Left forelimb (tissue), 1 donor: ENCODE measurements at places on chromosomes 1 and 21.
A peak's percentile ranks its signal among the peaks of the same experiment; 100 is the strongest.

DNA sequence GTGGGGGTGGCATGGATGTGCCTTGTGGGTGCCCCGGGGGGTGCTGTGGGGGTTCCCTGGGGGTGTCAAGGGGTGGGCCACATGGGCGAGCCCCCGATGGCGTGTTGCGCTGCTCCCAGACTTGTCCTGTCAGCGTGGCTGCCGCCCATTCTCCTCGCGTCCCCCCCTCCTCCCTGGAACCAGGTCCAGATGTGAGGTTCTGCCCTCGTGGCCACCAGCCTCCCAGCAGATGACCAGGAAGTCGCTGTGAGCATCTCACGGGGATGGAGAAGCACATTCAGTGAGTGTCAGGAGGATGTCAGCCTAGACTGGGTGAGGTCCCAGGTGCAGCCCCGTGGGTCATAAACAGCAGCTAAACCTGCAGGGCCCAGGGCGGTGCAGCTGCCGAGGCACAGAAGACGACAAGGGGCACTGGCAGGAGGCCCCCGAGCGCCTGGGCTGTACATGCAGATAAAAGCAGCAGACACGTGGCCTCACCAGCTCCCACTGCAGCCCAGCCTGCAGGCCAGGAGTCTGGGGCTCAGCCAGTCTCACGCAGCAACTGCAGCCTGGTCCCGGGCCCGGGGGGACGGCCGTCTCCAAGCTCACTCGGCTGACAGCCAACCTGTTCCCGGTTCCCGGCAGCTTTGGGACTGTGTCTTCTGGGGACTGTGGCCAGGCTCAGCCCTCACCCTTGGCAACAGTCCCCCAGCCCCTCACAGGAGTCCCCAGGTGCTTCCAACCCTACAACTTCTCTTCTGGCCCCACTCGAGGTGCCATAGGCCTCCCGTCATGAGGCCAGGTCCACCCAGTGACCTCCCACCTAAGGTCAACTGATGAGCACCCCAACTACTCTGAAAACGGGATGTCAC lies 17.5 kb upstream of the COL6A2 start:
- DNase-seq = peak; percentile 67

GRCh38 chr1:9164919-9165318 lies 36.0 kb upstream of the GPR157 start:
- no peak for DNase-seq

GRCh38 chr1:14715802-14716201 lies 117.3 kb downstream of the KAZN start:
- DNase-seq = no peak

DNA sequence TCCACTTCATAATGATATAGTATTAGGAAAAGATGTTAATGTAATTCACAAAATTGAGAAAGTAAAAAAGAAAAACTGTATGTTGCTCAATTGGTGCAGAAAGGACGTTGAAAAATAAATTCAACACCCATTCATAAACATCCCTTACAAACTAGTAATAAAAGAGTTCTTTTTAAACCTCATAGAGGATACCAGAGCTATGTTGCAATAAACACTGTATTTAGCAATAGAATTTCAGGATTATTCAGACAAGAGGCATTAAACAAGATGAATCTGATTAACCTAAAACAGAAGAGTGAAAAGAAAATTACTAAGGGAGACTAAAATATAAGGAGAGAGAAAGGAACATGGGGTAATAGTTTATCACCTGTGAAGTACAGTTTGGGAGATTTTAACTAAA lies 154.8 kb downstream of the NTPCR start:
- no peak for DNase-seq

DNA sequence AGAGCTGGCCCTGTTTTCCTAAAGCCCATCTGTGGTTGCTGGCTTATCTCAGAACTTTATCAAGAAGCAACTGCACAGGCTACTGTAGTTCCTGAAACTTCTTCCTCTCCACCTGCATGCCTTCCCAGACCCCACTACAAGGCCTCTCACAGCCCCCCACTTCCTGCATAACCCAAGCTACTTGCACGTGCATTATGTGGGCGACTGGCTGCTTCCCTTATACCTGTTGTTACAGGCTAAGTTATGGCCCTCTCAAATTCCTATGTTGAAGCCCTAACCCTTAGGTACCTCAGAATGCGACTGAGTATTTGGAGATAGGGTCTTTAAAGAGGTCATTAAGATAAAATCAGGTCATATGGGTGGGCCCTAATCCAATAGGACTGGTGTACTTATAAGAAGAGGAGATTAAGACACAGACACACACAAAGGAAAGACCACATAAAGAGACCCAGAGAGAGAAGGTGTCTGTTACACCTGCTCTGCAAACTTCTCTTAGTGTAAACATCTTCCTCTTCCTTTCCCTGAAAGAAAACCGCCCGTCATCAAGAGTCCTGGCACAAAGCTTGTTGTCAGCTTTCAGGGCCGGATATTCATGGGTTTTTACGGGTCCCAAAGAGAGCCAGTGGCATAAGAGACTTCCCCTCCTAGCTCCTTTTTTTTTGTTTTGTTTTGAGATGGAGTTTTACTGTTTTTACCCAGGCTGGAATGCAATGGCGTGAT lies 5.1 kb downstream of the ZNF496 start:
- no peak for DNase-seq

- DNase-seq = no peak
These were observed 88.9 kb upstream of the TNFSF4 start for GRCh38 chr1:173295995-173296394.

- no peak for DNase-seq
These were observed 16.8 kb upstream of the POFUT2 start for GRCh38 chr21:45304476-45304830.

- DNase-seq = peak; percentile 65
These were observed 9.6 kb upstream of the RNF223 start for GRCh38 chr1:1083416-1084371.

GRCh38 chr21:37891972-37892371 lies 24.3 kb downstream of the KCNJ6 start:
- no peak for DNase-seq

- no peak for DNase-seq
These were observed 39.4 kb upstream of the EPS15 start for GRCh38 chr1:51558375-51558924.

DNA sequence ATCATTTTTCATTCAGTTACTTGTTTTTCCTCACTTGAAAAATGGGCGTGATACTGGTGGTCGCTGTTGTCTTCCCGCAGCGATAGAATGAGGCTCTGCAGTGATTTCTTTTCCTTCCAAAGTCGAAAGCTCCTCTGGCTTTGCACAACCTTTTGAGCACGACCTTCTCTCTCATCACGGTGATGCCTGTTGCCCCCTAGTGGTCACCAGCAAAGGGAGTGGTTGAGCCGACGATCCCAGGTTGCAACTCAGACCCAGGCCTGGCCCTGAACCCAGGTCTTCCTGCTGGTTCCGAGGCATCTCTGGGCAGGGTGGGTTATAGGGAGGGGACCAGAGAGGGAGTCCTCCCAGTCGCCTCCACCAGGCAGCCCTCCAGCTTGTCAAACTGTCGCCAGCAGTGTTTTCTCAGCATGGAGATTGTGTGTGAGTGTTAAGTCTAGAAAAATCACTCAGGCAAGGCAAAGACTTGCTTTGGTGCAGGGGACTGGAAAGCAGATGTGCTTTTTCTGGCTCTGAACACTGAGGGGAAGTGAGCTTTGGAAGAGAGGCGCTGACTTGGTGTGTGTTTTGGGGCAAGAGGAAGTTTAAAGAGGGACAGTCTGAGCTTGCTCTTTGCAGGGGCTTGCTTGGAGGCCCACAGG lies 285.3 kb downstream of the CAMTA1 start:
- DNase-seq = no peak

DNA sequence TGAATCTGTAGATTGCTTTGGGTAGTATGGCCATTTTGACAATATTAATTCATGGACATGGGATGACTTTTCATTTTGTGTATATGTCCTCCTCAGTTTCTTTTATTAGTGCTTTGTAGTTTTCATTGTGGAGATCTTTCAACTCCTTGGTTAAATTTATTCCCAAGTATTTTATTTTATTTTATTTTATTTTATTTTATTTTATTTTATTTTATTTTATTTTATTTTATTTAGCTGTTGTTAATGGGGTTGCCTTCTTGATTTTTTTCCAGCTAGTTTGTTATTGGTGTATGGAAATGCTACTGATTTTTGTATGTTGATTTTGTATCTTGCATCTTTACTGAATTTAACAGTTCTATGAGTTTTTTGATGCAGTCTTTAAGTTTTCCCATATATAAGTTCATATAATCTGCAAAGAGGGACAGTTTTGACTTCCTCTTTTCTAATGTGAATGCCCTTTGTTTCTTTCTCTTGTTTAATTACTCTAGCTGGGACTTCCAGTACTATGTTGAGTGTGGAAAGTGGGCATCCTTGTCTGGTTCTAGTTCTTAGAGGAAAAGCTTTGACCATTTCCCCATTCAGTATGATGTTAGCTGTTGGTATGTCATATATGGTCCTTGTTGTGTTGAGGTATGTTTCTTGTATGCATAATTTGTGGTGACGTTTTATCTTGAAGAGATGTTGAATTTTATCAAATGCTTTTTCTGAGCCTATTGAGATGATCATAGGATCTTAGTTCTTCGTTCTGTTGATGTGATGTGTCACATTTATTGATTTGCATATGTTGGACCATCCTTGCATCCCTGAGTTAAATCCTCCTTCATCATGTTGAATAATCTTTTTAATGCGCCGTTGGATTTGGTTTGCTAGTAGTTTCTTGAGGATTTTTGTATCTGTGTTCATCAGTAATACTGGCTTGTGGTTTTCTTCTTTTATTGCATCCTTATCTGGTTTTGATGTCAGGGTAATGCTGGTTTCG lies 14.3 kb downstream of the CEPT1 start:
- DNase-seq = no peak

- DNase-seq = peak; percentile 64
These were observed 728 bp downstream of the OTUD7B start for GRCh38 chr1:150009604-150010392.

- DNase-seq = no peak
These were observed 5.0 kb upstream of the KIAA0040 start for GRCh38 chr1:175197531-175197930.

DNA sequence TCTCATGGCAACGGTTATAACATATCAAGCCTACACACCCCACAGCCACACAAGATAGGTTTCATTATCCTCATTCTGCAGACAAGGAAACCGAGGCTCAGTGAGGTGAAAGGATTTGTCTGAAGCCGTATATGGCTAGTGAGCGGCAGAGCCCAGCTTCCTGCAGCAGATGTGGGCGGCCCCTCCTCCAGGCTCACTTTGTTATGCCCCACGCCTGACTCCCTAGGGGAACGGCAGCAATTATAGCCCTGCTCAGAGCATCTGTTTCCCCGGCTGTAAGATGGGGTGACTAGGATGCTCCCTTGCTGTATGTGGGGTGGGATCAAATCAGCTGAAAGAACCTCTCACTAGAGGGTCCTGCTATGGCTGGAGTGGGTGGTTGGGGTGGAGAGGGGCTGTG lies 22.1 kb downstream of the GRHL3 start:
- no peak for DNase-seq

GRCh38 chr1:42846257-42847110 lies at the start of gene ZNF691:
Gene ZNF691 (plus strand): TSS chr1:42846613. CDS start chr1:42849659, 3,046 bp downstream.
- DNase-seq = peak; percentile 90

GRCh38 chr1:37479255-37480124 lies 5.1 kb downstream of the ZC3H12A start:
- DNase-seq = peak; percentile 70

DNA sequence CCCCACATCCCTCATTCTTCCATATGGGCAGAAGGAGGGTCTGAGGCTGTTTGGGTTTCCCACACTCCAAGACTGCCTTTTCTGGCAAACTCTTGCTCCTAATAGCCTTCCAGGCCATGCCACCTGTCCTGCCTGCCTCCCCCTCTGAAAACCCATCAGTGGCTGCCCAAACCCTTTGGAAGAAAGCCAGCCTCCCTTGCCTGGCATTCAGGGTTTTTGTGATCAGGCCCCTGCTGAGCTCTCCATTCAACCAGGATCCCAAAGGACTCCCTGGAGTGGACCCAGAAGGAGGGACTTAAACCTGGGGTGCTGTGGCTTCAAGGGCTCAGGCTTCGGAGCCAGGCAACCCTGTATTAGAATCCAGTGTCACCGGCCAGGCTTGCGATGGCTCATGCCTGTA lies 4.2 kb upstream of the GUCA2A start:
- no peak for DNase-seq

- no peak for DNase-seq
These were observed 18.6 kb upstream of the TMPRSS2 start for GRCh38 chr21:41526478-41527087.

DNA sequence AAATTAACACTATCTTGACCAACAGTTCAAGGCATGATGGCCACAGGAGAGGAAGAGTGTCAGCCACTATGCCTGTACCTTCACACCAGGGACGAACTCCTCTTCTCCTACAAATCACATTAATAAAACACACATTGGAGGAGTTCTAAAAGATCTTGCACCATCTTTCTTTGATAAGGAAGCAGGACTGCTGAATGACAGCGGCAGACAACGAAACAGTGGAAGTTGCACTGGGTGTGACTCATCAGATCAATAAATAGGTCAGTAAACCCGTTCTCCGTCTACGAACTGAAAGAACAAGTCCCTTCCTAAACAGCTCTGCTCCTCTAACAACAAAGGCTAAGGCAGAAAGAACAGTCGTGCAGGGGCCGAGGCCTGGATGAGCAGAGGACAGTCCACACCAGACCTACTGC lies 23.1 kb downstream of the UBE2G2 start:
- DNase-seq = no peak

DNA sequence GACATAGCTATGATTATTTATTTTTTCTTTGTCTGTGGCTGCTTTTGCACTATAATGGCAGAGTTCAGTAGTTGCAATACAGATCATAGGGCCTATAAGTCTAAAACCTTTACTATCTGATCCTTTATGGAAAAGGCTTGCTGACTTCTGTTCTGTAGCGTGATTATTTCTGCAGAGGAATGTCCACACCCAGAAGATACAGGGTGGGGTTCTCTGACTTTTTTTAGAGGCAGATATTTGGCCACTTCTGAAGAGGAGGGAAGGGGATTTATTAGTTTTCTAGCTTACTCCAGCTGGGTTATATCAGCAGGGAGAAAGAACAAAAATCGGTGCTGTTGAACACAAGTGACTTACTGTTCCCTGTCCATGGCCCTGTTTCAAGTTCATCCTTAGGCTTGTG lies 97.6 kb downstream of the RPE65 start:
- DNase-seq = no peak

DNA sequence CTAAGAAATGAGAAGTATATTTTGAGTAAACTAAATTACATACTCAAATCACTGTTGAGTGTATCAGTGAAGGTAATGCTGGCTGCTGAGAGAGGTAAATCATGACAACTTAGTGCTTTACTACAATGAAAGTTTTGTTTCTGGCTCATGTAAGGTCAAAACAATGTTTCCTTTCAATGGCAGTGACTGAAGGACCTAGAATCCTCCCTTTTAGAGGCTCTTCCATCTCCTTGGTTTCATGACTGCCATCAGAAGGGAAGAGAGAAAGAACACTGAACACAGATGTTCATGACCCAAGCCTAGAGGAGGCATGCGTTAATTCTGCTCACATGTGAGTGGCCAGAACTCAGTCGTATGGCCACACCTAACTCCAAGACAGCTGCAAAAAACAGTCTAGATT lies 130.6 kb downstream of the AKT3 start:
- DNase-seq = no peak
